ENCODE measurements at places on chromosomes 2 and 18.
A peak's percentile ranks its signal among the peaks of the same experiment; 100 is the strongest.

DNA sequence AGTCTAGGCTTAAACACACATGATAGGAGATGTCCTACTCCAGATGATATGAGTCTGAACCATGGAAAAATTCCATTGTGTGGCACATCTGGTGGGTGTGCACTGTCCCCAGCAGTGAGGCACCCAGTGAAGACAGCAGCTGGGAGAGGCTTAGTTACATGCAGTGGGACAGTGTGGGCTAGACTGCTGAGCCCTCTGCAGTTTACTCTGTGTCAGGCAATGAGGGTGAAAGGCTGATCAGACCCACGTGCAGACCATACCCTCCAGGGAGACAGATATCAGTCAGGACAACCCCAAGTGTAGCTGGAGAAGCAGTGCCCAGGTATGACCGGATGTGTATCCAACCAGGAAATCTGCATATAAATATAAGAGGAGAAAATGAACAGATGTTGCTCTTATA is 13.4 kb downstream of the IL37 start:
- DNase-seq, result no peak

DNA sequence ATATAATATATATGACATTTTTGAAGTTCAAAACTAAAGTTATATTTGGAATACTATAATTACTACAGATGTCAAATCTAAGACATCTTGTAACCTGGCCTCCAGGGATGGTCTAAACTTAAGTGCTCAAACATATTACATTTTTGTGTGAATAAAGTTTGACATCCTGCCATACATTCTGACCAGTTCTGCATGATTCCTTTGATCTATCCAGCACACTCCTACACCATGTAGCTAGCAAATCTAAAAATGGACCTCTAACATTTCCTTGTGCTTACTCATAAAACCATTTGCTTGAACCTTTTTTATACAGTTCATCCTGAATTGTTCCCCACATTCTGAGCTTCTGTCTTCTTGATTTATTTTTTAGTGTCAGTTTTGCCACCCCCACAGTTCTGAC is 294.3 kb upstream of the ZNF804A start:
- DNase-seq, result no peak

GRCh38 chr2:64727013-64727767 is 73.5 kb upstream of the SERTAD2 start:
- no peak for DNase-seq

- no peak for DNase-seq
Observed at GRCh38 chr18:13217466-13217961, 1.0 kb upstream of the LDLRAD4 start.

DNA sequence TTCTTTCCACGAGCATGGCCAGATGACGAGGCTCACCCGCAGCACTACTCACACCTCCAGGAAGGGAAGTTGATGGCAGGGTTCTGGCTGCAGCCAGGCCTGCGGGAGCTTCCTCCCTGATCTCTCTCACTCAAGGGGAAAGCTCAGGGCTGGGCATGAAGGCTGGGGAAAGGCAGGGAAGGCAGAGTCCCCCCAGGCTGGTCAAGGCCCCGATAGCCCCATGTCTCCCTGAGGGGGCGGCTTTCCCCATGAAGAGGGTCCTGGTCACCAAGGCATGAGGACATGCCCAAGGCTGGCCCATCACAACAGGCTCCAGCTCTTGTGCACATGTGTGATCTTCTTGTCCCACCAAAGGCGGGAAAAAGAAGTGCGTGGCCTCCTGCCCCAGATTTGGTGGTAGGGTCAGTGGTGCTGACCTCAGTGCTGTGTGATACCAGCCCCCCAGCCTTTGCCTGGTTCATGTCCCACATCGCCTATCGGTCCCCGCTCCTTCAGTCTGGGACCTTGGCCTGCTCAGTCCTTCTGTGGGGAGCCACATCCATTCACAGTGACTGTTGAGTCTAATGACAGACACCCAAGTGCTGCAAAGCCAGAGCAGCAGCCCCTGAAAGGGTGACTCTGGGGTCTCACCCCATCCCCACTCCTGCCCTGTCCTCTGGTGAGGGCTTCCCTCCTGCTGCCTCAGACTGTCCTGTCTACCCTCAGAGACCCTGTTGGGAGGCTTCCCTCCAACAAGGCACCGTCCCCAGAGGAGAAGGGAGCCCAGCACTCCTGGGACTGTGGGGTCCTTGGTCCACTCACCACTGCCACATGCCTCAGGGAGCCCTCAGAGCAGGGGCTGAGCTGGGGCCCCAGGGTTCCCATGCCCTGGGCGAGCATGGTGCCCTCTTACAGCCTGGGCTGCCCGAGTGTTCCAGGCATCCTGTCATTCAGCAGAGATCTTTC is 49.8 kb upstream of the ALPP start:
- DNase-seq, result no peak

- no peak for DNase-seq
Observed at GRCh38 chr2:27123302-27124150, at the start of gene ABHD1. TSS of gene ABHD1 (plus strand) at chr2:27123815. CDS start at chr2:27123949, 134 bp downstream.

- no peak for DNase-seq
Observed at GRCh38 chr2:147512206-147512605, 332.6 kb upstream of the ACVR2A start.

GRCh38 chr2:45483997-45484396 is 127.1 kb downstream of the SRBD1 start:
- DNase-seq, result no peak

DNA sequence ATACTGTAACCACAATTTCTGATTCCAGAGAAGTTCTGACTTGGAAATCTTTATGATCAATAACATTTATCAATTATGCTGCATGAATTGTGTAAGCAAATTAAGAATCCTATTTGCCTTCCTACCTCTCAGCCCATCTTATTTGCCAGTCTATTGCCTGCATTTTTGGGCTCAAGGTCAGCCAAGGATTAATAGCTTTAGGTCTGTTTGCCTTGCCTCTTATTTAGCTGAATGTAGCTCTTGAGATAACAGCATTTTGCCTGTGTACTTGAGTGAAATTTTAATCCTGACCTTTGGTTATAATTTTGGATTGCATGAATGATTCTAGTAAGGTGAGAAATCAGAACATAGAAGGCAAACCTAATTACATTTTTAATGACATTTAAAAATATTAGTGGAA is 51.2 kb downstream of the MYO3B start:
- no peak for DNase-seq

DNA sequence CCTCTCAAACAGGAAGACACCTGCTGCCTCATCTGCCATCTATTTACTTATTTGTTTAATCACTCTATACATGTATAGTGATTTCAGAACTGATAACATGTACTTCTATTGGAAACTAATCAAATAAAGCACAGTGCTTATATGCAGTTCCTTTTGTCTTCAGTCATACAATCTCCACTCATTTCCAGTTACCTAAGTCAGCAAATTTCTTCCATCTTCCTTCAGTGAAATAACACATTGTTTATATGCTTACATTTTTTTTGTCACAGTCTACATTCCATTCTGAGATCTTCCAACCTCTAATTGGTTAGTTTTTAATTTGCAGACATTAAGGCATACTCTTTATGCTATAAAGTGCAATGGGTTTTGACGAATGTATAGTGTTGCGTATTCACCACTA is 300.6 kb downstream of the NAPG start:
- no peak for DNase-seq

DNA sequence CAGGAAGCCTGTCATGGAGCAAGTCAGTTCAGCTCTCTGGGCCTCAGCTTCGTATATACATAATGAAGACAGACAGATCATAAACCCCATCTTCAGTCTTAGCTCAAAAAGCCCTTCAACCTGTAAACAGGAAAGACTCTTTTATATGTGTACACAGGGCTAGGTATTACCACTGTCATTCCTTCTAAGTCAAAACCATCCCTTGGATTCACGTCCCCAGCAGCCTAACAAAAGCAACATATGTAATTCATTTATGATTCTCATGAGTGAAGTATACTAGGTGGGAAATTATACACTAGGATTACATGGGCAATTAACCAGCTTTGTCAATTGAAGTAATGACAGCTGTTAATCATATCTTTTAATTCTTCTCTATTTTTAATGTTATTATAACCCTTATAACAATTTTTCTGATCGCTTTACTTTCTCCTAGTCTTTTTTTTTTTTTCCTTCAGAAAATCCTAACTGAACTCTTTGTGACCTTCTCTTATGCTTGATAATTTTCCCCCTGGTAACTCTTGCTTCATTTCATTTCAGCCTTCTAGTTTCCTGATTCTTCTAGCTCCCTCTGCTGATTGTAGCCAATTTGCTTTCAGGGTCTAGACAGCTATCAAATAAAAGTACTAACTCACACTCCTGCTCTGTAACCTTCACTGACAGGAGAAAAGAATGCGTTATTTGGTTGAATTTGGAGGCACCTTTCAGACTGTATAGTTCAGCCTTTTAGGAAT is 99.7 kb downstream of the RBM43 start:
- peak; percentile 69 for DNase-seq

- DNase-seq, result no peak
Observed at GRCh38 chr2:12278217-12278750, 438.5 kb upstream of the TRIB2 start.

- no peak for DNase-seq
Observed at GRCh38 chr2:141301551-141301950, 829.3 kb downstream of the LRP1B start.

DNA sequence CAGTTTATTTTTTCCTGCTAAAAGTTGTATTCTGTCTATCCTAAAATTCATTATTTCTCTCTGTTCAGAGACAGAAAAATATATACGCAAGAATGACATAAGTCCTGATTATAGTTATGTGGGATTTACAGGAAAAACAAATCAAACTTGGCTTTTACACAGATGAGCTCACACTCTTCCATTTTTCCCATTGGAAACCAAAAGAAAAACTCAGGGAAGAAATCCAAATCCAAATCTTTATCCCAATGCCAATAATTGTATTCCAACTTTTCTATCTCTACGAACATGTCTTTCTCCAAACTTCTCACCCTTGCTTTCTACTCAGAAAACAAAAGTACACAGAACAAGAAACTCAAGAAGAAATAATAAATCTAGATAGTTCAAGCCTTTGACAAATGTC is 249.1 kb upstream of the TMEFF2 start:
- no peak for DNase-seq

DNA sequence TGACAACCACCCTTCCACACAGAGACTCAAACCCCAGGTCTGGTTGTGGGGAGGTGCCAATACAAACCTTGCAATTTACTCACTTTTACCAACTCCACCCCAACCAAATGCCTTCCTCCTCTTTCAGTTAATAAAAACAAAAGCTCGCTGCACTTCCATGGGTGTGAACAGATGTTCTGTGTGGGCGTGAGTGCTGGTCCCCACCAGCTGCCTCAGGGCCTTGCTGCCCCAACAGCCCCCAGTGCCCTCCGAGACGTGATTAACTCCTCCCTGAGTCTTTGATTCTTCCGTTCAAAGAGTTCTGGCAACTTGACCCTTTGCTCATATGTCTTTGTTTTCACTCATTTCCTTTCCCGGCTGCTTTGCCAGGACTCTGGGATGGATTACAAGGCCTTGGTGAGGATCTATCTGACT is 258.9 kb upstream of the CXCR4 start:
- peak; percentile 17 for DNase-seq

GRCh38 chr2:230601510-230601909 is 111.1 kb upstream of the CAB39 start:
- DNase-seq, result no peak

GRCh38 chr18:58251416-58251815 is 207.4 kb downstream of the NEDD4L start:
- DNase-seq, result no peak

DNA sequence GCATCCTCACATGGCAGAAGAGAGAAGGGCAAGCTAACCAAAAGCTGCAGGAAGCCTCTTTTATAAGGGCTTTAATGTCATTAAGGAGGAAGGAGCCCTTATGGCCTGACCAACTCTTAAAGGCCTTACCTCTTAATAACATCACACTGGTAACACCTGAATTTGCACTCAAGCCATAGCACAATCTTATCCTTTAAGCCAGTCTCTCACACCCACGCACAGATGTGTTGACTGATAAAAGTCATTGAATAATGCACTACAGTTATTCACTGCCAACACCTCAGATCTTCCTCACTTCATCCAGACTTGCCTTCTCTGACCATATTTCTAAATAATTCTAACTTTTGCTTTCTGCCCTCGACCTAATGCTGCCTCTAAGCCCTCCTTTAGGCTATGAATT is 516.8 kb downstream of the ADCYAP1 start:
- no peak for DNase-seq

DNA sequence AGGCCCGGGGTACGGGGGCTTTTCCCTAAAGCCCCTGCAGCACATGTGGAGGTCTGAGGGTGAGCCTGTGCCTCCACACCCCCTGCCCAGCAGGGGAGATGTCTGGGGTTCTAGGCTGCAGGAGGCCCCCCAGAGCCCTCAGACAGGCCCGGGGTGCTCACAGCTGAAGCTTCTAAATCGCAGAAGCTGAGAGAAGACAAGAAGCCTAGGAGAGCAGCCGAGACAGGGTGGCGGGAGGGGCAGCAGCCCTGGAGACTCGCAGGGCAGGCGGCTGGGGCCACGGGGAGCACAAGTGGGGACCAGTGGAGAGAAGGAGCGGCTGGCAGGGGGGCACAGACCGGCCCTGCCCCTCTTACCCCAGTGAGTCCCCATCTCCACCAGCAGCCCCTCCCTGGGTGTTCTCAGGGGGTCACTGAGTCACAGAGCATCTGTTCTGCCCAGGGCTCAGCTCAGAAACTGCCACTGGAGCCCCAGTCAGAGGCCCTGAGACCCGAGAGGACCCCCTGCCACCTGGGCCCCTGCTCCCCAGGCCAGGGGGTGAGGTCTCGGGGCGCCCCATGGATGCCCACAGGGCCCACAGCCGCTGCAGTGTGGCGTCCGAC is 26.1 kb downstream of the GPC1 start:
- no peak for DNase-seq

DNA sequence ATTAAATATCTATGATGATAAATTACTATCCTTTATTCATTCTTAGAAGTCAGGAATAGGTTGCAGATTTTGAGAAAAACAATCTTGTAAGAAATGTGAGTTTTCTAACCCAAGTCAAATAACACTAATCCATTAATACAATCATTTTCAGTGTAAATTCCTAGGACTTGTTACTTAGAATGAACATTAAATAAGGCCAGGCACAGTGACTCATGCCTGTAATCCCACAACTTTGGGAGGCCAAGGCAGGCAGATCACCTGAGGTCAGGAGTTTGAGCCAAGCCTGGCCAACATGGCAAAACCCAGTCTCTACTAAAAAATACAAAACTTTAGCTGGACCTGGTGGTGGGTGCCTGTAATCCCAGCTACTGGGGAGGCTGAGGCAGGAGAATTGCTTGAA is 45.8 kb upstream of the CDKL4 start:
- no peak for DNase-seq

DNA sequence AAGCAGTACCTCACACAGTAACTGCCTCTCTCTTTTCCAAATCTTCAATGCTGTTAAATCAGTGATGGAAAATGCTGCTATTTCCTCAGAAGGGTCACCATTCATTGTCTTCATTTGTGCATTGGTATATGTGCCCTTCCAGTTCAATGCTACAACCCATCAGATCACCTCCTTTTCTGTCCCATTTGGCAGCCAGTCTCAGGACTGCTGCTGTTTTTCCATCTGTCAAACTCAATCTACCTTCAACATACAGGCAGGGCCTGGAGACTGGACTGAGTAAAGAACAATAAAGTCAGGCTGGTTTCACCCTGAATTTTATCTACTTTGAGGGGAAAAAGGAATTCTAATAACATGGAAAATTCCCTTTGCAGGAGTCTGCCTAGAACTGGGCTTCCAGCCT is 17.9 kb downstream of the ZNF385B start:
- DNase-seq, result no peak
